ENCODE measurements at places on chromosomes 3 and 15. TPM values are rescaled to one million over a fixed set of nuclear protein-coding genes. Genes with fewer than 3 reads are reported as not detected.

GOLGA6D gene
- polyA plus RNA-seq, result not detected

- no peak for DNase-seq
Measured at GRCh38 chr3:143581972-143582722, 266.1 kb downstream of the SLC9A9 start.

RASGRP1 gene
- 0.04 TPM for polyA plus RNA-seq

DNA sequence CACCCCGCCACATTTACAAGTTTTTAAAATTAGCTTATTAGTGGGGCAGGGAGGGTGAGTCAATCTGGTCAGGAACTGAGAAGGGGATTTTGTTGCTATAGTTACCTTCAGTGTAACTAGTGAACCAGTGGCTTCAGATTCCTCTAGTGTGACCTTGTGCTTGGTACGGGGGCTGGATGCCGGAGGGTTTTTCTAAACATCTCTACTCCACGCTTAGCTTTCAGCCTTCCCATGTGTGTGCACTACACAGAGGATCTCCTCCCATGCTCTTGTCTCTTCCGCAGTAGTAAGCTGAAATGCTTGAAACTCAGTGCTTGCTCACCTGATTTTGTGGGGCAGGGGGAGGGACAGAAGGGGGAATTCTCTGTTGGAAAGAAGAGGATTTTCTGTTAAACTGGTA lies 67.9 kb upstream of the AKAP13 start:
- no peak for DNase-seq

DNA sequence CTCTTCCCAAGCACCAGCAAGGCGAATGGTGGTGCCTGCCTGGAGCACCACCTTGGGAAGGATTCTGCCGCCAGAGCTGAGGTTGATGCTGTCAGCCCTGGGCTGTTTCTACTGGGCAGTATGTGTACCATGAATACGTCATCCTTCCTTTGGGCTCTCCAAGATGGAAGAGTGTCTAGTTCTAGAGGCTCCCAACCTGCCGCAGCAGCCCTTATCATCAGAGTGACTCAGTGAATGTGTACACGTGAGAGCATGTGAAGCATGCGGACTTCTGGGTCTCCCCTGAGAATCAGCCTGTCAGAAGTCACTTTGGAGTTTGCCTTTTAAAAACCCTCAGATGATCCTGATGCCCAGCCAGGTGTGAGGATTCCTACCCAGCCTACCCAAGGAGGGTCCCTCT lies 20.9 kb downstream of the PLA2G4D start:
- DNase-seq, result no peak

- DNase-seq, result no peak
Measured at GRCh38 chr15:100949691-100950090, 30.5 kb downstream of the LRRK1 start.

DNA sequence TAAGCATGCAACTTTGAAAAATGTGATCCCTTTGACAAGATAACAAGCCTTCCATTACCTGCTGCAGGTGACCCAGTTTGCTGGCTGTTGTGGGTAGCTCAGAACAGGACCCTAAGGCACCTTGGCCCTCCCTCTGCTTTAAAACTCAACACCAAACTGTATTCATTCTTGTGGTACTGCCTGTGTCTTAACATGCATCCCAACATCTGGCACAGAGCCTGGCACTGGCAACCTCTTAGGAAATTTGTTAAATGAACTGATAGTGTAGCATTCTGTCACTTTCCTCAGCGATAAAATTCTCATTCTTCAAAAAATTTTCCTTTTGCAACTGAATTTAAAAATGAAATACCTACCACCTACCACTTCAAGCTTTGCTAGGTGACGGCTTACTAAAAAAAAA lies 287.3 kb upstream of the ADAMTS9 start:
- peak; percentile 50 for DNase-seq

SPTBN5 gene
- 8.7 TPM for polyA plus RNA-seq

GRCh38 chr3:188720636-188721035 lies 451.1 kb upstream of the TPRG1 start:
- no peak for DNase-seq

ZSCAN2 gene
- 4.2 TPM for polyA plus RNA-seq

C3orf49 gene
- not detected for polyA plus RNA-seq

DNA sequence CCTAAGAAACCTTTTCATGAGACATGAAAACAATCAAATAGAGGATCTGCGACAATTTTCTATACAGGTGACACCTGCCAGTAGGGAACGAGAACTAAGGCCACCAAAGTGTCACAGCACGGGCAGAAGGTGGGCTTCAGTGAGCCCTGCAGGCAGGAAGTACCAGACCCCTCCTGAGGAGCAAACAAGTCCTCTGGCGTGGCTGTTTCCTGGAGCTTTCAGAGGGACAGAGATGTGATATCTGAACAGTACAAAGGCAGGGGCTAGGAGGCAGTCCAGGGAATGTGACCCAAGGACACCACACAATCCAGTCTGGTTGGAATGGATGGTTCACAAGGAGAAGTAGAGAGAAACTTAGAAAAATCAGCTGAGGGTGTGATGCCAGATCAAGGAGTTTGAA lies 16.8 kb downstream of the POMGNT2 start:
- DNase-seq, result no peak

PRRT3 gene
- 0.54 TPM for polyA plus RNA-seq

TGM5 gene
- not detected for polyA plus RNA-seq

RPL4 gene
- 2,017 TPM for polyA plus RNA-seq

SAXO2 gene
- polyA plus RNA-seq, result 0.80 TPM

DNA sequence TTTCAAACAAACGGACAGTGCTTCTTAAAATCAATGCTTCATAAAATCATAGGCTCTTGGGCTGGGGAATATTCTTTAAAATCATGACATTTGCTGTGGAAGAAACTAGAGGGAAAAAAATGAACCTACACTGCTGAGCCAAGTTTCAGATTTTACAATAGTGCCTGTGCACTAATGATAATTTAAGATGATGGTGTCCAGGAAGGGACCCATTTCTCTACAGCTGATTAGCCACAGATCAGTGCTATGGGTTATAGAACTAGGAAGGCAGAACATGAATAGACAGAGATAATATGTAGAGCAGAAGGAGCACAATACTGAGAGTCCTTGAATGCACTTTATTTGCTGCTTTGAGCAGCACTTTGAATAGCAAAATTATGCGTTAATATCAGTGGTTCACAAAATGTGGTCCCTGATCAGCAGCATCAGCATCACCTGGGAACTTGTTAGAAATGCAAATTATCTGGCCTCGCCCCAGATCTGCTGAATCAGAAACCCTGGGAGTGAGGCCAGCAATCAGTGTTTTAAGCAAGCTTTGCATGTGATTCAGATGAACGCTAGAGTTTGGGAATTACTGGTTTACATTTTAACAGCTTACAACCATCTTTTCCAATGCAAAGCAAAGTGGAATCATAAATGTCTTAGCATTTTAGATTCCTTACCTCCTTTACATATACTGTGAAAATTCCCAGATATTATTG lies 135.8 kb upstream of the ANKRD28 start:
- no peak for DNase-seq

RLBP1 gene
- polyA plus RNA-seq, result not detected

- DNase-seq, result no peak
Measured at GRCh38 chr3:69197922-69198530, 75.6 kb upstream of the LMOD3 start.

DNA sequence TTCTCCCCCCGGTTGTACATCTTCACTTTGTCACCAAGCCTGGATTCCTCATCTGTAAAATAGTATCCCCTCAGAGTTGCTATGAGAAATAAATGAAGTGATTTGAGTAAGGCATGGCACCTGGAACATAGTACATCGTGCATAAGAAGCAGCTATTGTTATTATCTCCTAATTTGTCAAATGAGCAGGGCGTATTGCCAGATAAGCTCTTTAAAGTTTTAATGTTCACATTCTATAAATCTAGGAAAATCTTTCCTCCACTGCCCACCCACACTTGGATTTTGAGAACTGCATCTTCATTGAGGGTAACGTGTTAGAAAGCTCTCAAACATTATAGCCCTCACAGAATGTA lies 32.3 kb downstream of the CACNA1D start:
- DNase-seq, result no peak

DNA sequence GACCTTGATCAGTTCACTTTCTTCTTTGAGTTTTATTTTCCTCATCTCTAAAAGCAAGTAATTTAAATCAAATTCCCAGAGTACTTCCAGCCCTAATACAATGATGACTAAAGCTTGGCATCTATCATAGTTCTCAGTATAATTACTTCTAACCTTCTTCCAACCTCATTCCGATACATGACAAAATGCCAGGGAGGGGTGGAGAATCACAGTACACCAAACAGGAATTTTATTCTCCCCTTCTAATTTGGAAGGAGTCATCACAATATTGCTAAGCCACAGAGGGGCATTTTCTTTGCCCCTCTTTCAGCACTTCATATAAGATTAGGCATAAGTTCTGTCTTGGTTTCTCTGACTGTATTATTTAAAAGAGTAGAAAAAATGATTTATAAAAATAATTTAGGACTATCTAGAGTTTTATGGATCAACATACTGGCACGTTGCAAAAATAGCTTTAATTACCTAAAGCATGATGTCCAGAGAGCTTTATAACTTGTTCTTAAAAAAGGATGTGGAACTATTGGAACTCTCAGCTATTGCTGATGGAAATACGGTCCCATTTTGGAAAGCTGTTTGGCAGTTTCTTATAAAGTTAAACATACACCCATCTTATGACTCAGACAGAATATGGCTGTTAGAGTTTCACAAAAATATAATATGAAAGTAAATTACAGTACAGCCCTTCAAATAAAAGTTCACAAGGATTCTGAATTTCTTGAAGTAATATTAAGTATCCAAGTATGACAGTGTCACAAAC lies 86.9 kb upstream of the UBE2E2 start:
- no peak for DNase-seq

DNA sequence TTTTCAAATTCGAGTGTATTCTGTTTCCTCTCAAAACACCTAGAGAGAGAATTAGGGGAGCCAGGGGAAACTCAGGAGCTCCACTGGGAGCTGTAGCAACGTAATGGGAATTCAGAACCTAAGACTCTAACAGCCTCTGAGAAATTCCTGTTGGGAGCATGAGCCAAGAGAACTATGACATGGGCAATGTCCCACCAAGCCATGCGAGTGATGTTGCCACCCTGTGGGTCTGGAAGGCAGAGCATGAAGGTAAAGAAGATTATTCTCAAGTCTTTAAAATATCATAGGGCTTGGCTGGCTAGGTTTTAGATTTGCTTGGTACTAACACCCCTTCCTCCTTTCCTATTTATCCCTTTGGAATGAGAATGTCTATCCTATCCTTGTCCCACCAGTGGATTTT lies 392.6 kb upstream of the ADAMTS9 start:
- peak; percentile 5 for DNase-seq

STARD9 gene
- polyA plus RNA-seq, result 2.3 TPM

GRCh38 chr15:91694831-91695210 lies 158.7 kb upstream of the SLCO3A1 start:
- no peak for DNase-seq

INTS14 gene
- 9.1 TPM for polyA plus RNA-seq

DNA sequence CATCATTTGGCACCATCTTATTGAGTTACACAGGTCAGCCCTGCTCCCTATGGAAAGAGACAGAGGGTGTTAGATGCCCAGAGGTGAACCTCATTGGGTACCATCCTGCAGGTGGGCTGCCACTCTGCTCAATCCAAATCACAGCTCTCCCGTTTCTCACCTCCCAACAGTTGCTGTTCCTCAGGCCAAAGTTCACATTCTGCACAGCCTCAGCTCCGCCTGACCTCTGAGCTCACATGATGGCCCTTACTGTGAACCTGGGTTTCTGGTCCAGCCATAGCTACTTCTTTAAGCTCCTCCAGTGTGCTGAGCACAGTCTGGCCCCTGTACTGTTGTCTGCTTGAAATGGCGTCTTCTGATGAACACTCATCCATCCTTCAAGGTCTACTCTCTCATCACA lies 47.8 kb downstream of the BTD start:
- DNase-seq, result no peak

GRCh38 chr3:122998856-122999255 lies 28.7 kb downstream of the SEMA5B start:
- DNase-seq, result no peak

DNAH12 gene
- 0.44 TPM for polyA plus RNA-seq

DPPA2 gene
- not detected for polyA plus RNA-seq

DNA sequence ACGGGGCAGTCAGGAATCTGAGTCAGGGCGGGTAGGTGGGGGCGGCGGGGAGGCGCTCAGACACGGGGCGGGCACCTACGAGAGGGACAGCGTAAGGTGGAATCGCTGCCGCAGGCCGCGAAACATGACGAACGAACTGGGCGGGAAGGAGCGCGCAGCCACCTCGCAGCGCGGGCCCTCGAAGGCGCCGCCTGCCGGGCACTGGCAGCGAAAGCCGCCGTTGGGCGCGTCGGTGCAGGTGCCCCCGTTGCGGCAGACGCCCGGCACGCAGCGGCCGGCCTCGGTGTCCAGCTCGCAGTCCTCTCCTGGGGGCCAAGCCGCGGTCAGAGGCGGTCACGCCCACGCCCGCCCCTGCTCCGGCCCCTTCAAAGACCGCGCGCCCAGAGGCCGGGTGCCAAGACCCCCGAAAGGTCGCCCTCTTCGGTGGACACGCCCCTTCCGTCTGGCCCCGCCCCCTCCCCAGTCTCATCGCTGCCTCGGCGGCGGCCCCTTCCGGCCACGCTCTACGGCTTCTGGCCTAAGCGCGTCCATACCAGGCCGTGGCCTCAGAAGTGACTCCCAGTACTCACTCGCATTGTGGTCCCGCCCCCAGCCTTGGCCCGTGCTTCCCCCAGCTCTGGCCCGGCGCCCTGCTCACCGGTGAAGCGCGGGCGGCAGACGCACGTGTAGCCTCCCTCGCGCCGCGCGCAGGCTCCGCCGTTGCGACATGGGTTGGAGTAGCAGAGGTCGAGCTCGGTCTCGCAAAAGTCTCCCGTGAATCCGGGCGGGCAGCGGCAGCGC lies 6.4 kb downstream of the CELSR3 start:
- peak; percentile 78 for DNase-seq

RASL12 gene
- polyA plus RNA-seq, result 18.7 TPM

DNA sequence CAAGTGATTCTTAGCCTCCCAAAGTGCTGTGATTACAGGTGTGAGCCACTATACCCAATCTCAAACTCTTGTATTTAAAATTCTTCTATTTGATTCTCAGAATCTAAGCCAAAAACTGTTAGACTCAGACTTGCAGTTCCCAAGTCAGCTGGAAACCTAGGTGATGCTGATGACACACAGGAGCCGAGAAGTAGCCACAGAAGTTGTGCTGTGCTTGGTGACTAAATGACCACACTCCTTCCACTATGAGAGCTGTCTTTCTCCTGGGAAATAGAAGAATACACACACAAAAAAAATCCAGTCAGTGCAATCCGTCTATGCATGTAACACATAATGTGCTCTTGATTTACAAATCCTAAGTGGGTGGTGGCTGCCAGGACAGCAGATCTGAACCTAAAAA lies 33.9 kb downstream of the ILDR1 start:
- DNase-seq, result no peak

CCRL2 gene
- polyA plus RNA-seq, result 1.8 TPM

CLRN1 gene
- polyA plus RNA-seq, result not detected

DNA sequence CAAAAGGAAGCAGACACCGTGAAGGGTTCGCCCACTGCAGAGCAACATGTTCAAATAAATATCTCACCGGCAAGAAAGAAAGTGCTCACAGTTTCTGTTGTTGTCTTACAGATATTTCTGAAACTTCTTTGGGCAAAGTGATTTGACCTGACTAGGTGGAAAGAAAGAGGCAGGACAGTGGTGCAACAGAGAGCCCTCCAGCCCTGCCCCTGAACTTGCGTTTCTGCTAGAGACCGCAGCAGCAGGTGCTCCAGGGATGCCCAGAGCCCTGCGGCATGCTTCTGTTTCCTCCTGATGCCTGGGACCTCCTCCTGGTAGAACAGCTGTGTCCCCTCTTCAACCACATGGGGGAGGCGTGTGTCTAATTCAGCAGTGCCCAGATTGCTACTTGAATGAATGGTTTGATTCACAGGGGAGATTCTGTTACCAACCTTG lies 123.4 kb downstream of the ATP10A start:
- DNase-seq, result no peak

CCDC66 gene
- polyA plus RNA-seq, result 15.3 TPM

GRCh38 chr15:77582763-77583162 lies 49.9 kb downstream of the LINGO1 start:
- DNase-seq, result no peak
